ENCODE measurements at places on chromosomes 7 and 10.

DNA sequence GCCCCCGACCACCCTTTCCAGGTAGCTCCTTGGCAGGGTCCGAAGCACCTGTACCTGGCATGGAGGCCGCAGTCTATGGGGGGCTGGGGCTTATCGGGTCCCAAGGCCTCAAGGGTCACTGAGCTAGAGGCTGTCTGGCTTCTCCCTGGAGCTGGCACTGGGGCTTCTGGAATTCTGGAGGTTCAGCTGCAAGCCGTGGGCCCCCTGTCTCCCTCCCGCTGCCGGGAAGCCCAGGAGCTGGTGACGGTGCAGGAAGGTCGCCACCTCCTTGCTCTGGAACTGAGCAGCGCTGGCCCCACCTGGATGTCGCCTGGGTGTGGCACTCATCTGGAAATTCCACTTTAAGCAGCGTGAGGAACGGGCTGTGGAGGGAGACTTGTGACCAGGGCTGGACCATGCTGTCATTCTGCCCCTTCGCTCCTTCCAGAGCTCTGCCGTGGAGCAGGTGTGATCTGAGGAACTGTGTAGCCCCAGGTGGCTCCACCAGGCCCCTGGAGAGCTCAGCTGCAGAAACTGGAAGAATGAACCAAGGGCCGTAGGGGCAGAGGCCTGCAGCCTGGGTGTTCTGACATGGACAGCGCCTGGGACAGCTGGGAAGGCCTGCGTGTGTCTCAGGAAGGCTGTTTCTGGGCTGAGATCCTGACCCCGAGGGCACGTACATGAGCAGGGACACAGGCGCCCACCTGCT is 129.7 kb upstream of the PPP2R2D start:
- no peak for DNase-seq

GRCh38 chr10:100038561-100039071 is 28.9 kb upstream of the DNMBP start:
- no peak for DNase-seq

- no peak for DNase-seq
These were observed 4.2 kb upstream of the ELN start for GRCh38 chr7:74023786-74024185.

- peak; percentile 65 for DNase-seq
These were observed 346.1 kb upstream of the ANKRD30A start for GRCh38 chr10:36779238-36779846.

DNA sequence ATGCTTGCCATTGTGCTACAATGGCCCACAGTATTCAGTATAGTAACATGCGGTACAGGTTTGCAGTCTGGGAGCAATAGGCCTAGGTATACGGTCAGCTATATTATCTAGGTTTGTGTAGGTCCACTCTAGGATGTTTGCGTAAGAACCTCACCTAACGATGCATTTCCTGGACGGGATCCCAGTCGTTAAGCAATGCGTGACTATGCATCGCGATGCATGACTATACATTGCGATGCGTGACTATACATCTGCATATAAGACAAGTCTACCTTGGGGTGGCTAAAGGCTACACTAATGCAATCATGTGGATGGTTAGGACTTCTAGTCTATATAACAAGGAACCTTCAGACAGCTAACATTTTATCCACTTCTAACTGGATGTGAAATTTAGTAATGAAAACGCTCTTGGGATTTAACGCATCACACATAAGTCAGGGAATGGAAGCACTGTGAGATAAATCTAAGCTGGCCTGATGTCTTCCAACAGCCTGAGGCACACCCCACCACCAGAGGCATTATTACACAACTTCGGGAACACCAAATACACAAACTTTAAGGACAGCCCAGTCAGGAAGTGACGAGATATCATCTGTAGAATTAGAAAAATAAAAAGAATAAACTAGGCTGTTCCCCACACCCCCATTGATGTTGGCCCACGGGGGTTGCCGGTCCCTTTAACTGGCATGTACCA is 9.2 kb downstream of the GNA12 start:
- DNase-seq: no peak

- DNase-seq: no peak
These were observed 31.6 kb upstream of the C10orf67 start for GRCh38 chr10:23376229-23376655.

DNA sequence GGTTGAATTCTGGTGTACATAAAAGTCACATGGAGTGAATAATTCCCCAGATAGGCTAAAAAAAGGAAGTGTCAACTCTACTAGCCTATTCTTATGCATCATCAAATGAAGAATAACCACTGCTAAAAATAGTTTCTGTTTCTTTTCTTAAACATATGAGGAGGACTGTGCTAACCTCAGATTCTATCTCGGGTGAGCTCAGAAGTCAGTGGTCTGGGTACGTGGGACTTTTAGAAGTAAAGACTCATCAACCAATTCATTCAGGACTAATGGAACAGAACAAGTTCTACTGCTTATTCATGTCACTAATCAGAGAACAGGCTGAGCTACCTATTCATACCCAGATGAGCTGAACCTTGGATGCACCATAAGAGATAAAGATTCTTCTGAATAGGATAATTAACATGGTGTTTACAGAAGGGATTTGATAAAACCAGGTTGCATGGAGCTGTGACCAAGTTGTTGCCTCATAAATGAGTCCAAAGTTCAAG is 9.5 kb upstream of the ASAH2 start:
- no peak for DNase-seq

- no peak for DNase-seq
These were observed 108.5 kb downstream of the KCNMA1 start for GRCh38 chr10:77529050-77529576.

- no peak for DNase-seq
These were observed 8.3 kb upstream of the ZNF783 start for GRCh38 chr7:149253665-149254064.

DNA sequence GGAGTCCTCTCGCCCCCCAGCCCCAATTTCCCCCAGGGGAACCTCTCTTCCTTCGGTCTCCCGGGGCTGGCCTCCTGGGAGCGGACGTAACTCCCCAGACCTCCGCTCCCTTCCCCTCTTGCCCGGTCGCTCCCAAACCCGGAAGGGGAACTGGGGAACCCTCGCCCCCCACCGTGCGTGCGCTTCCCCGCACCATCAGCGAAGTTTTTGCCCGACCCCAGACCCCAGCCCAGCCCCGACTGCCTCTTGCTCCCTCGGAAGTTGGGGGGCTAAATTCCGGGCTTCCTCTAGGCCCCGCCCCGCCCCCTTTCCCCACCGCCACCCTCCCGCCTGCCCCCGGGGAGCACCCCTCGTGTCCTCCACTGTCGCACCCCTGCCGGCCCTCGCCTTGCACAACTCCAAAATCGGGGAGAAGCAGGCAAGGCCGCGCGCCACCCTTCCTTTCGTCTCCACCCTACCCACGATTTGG is 436 bp downstream of the GNB2 start:
- peak; percentile 54 for DNase-seq

GRCh38 chr10:110008518-110009339 is 945 bp downstream of the ADD3 start:
- DNase-seq: no peak

DNA sequence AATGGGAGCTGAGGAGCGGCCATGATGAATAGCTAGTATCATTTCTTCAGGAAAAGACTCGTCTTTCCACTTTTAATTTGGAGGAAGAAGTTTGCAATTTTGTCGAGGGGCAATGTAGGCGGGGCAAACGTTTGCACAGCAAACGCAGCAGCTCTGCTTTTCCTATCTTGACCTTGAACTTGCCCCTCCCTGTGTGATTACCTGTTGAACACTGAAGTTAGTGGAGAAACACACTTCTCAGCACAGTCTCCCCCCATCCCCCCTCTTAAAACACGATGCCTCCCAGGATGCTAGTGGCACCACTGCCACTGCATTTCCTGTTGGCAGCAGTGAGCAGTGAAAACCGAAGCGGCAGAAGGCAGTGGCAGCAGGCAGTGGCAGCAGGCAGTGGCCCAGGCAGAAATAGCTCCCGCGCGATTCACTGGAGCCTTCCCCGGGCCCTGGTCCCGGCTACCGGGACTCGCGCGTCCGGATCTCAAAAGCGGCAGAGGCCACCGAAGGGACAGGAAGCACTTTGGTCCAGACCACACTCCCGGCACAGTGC is at the start of gene EPDR1:
Gene EPDR1 (plus strand): TSS at position 336 of the 544 bp plus-strand sequence. CDS start 300 bp downstream, outside the sequence.
- peak; percentile 34 for DNase-seq
